Stimulated activated CD8-positive, alpha-beta memory T cell treated with anti-CD3 and anti-CD28 coated beads, Interleukin-4, amount 100 ng/mL, for 1 hour (primary cell): ENCODE measurements at places on chromosomes 12 and 14.

DNA sequence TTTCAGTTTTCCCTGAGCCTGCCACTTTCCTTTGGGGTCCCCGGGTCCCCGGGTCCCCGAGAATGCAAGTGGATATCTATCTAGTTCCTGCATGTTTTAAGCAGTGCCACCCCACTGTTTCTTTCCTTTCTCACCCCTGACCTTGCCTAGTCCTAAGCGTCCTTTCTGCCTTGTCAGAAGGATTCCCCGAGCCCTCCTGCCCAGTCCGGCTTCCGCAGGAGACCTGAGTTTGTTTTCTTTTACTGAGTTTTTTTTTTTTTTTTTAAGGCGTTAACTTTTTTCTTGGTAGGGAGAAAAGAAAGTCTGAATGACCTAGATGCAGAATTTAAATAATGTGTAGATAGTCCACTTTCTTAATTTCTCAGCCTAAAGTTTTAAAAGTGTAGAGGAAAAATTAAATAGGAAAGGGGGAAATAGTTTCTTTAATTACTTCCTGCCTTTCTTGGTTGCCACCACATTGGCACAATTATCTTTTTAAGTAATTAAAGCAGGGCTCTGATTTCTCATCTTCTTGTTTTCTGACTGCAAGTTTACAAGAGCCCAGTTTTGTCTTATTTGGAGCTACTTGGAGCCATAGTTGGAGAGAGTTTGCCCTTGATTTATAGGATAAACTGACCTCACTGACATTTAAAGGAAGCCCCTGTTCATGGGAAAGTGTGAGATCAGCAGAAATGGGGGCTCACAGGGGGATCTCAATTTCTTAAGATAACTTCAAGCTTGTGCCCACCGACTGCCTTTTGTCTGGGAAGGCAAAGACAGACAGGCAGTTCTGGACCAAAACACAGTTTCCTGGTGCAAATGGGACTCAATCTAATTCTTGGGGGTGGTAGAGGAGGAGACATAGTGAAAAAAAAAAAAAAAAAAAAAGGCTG, 2.9 kb downstream of the PAX9 start:
- no peak for DNase-seq

- peak; percentile 39 for DNase-seq
Measured at GRCh38 chr14:22872033-22872832, 693 bp downstream of the LRP10 start.

- no peak for DNase-seq
Measured at GRCh38 chr12:80977346-80977745, 39.6 kb upstream of the LIN7A start.

GRCh38 chr12:114682106-114682784, 1.7 kb downstream of the TBX3 start:
- no peak for DNase-seq

GRCh38 chr12:130970908-130971233, 17.2 kb downstream of the ADGRD1 start:
- DNase-seq: no peak

DNA sequence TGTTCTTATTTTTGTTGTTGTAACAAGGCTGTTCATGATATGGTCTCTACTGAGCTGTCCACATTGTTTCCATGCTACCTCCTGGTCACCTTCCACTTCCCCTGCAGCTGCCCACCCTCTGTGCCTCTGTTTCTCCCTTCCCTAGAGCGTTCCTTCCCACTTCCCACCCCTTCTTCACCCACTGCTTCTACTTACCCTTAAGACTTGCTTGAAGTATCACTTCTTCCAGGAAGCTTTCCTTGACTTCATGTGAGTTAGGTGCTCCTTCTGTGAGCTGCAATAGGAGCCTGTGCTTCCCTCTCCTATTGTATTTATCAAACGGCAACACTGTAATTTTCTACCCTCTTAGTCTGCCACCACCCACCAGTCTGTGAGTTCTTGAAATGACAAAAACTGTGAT, 286.8 kb upstream of the AMIGO2 start:
- DNase-seq: no peak

- peak; percentile 56 for DNase-seq
Measured at GRCh38 chr12:111430433-111431353, 25.0 kb downstream of the SH2B3 start.

- DNase-seq: no peak
Measured at GRCh38 chr12:8867009-8867408, 44.6 kb downstream of the A2ML1 start.

DNA sequence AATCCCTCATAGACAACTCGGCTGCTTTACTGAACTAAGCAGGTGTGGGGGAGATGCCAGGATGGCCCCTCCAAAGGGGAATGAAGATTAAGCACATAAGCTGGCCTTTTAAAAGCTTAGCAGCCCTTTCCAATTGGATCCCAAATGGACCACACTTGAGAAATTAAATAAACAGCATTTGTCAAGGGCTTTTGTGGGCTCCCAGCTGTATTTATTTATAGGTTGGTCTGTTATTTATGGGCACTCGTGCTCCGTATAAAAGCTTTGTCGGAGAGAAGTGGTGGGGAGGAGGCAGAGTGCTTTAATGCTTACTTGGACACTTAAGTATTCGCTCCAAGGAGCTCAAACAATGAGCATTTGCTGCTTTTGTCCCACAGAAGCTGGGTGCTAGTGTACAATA, 580.2 kb downstream of the MED13L start:
- DNase-seq: no peak

- DNase-seq: no peak
Measured at GRCh38 chr12:49019443-49020324, 1.1 kb upstream of the PRKAG1 start.

DNA sequence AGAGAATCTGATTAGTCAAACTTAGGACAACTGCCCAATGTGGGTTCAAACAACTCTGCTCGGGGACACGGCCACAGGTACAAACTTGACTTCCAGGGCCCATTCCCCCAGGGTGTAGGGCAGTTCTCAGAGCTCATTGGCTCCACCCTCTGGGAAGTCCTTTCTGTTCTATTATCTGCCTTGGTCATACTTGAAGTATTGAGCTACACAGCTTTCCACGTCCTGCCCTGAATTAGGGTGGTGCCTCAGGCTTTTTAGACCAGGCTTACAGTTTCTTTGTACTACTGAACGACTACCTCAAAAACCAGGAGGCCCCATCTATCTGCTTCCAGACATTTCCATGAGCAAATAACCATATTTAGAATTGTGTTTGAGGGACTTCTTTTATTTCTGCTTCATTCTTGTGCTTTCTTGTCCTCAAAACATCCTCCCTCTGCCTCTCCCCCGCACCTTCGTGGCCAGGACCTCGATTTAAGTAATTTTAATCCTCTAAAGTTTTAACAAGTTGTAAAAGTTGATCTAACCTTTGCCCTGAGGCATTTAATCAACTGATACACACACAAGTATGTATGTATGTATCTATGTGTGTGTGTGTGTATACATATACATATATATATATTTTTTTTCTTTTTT, 281.7 kb upstream of the AMIGO2 start:
- no peak for DNase-seq

GRCh38 chr12:54051874-54052437, 1.7 kb upstream of the HOXC4 start:
- no peak for DNase-seq

GRCh38 chr12:749751-750270, 2.6 kb upstream of the WNK1 start:
- no peak for DNase-seq

GRCh38 chr12:49642370-49642802, 19.0 kb downstream of the PRPF40B start:
- DNase-seq: no peak

DNA sequence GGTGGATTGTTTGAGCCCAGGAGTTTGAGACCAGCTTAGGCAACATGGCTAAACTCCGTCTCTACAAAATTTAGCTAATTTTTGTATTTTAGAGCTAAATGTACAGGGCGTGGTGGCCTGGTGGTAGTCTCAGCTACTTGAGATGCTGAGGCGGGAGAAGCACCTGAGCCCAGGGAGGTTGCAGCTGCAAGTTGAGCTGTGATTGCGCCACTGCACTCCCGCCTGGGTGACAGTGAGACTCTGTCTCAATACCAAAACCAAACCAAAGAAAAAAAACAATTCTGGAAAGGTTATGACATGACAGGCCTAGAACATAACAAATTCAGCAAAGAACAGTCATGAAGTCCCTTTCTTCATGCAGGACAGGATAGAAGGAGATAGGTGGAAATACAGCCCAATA, 25.7 kb downstream of the WDR89 start:
- DNase-seq: no peak

DNA sequence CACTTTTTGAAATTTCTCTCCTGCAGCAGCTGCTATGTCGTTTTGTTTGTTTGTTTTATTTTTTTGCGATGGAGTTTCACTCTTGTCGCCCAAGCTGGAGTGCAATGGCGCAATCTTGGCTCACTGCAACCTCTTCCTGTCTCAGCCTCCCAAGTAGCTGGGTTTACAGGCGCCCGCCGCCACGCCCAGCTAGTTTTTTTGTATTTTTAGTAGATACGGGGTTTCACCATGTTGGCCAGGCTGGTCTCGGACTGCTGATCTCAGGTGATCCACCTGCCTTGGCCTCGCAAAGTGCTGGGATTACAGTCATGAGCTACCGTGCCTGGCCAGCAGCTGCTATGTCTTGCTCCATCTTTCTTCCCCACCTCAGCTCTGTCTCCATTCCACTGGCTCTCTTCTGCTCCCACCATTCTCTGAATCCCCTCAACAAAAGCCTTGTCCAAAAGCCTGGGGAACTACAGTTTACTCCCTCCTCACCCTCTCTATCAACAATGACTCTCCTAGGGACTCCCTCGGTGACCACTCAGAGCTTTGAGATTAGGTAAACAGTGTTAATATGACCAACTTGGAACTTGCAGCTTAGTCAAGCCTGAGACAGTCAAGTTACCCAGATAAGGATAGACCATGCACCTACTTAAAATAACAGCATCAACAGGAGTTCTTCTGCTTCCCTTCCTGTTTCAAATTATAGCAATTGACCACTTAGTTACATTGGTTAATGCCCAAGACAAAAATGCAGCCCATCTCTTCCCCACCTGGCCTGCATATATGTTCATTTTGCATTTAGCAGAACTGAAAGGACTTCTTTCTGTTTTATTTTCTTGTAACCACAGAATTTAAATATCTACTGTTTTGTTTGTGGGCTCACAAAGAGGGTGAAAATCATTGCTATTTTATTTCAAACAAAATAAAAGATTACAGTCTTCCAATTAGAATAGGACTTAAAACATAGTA, 189.0 kb upstream of the AMIGO2 start:
- DNase-seq: no peak

GRCh38 chr14:101849125-101849524, 87.6 kb downstream of the PPP2R5C start:
- DNase-seq: no peak

- DNase-seq: no peak
Measured at GRCh38 chr12:57171668-57172067, 24.2 kb upstream of the LRP1-AS start.

DNA sequence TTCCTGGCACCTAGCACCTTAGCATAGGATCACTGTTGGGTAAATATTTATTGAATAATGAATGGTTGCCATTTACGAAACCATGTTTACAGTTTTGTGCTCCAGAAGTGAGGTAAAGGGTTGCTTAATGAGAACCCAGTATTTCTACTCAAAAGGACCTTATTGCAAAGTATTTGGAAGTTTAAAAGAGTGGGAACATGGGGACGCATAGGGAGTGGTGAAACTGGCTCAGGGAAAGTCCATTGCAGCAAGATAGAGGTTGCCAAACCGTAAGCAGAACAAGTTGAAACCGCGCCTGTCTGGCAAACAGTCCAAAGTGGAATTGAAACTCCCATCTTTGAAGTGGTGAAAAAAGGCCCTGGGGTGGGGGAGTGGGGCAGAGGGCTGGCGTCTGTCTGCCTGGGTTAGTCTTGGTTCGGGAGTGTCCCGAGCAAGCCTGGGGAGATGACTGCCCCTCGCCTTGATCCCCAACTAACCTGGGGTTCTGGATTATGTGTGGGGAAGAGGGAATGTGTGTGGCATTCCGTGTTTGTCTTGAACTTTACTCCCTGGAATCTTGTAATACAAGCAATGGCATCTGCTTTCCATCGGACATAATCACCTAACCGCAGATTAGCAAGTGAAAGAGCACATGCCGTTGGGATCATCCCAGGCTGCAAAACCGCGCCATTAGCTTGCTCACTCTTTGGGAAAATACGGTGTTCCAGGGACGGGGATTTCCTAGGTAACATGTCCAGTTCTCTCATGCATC, 7.2 kb downstream of the ALDH2 start:
- no peak for DNase-seq

- no peak for DNase-seq
Measured at GRCh38 chr14:27392153-27392552, 794.3 kb upstream of the NOVA1 start.

DNA sequence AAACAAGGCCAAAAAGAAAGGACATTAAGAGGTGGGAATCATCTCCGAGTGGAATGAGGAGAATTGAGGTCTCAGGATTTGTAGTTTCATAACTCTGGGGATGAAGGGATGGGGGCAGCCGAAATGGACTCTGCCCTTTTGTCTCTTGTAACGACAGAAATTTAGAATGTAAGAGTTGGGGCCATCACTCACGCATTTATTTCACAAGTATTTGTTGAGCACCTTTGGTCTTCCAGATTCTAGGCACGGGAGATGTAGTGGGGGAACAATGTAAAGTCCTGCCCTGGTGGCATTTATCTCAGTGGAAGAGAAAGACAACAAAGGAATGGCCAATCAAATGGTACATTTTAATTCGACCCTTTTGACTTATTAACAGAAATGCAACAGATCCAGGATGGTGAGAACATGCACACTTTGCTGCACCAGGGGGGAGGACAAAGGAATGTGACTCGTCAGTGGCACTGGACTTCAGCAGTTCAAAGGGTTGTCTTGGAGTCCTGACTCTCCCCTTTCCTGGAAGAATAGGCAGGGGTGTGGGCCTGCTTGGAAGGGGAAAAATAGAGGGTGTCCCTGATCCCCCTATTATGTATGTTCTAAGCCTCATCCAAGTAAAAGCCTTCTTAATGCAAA, 102.0 kb downstream of the TMEM30B start:
- no peak for DNase-seq

DNA sequence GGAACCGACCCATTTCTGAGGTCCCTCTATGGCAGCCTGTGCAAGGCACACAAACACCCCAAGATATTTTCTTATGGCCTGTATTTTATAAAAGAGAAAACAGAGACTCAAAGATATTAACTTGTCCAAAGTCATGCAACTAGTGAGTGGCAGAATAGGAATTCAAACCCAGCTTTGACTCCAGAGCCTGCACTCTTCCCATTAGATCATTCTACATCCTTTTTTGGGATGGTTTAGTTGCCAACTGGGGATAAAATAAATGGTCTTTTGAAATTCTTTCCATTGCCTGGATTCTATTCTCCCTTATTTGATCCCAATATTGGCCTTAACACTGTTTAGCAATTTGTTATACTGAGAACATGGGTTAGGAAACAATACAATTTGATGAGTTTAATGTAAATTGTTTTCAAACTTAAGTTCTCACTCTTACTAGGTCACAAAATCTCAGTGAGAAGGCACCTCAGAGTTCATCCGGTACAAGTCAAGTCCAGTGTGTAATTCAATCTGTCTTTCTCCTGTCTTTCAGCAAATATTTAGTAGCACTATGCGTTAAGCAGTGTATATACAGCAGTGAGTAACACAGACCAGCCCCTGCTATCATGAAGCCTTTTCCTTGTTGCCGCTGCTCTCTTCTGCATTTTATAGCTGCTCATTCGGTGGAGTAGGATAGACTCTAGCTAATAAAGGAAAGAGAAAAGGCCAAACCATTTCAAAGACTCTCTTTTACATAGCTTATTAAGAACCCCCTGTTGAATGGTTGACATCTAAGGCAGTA, 162.1 kb upstream of the IFNG-AS1 start:
- no peak for DNase-seq
